ENCODE measurements at places on chromosomes 2 and 18. TPM values are rescaled to one million over a fixed set of nuclear protein-coding genes. Genes with fewer than 3 reads are reported as not detected.
A peak's percentile ranks its signal among the peaks of the same experiment; 100 is the strongest.

Gene HSPD1
- total RNA-seq: 121 TPM

Gene CNPPD1
- total RNA-seq: 26.5 TPM

- no peak for DNase-seq
Observed at GRCh38 chr18:55317324-55317723, 270.7 kb downstream of the TCF4 start.

DNA sequence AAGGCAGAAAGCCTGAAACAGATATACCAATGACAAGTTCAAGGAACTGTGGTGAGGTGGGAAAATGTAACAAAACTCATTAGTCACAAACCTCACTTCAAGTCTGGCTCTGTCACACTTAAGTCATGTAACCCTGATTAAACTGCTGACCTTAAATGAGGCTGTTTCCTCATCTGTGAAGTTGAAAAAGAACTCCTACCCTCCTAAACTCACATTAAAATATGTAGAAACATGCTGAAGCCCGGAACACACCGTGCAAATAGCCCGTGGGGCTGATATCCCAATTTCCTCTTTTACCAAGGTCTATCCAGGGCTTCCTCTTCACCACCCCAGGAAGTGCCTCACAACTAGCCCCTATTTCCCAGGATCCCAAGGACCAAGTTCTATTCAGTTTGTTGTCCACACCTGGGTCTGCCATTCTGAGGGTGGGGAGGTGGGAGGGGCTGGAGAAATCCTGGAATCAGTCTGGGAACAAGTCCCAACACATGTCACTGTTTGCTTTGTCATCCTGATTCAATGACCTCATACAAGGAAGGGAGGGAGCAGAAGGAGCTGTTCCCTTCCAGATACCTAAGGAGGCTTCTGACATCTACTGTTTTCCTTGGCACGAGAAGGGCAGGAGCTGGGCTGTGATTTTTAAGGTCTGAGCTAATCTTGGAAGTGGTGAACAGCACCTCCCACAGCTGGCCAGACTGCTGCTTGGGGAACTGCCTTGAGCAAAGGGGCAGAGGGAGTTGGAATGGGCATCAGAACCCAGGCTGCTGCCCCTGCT, 42.3 kb downstream of the SLC4A1AP start:
- DNase-seq: peak; percentile 86
